Activated CD4-positive, alpha-beta T cell treated with anti-CD3 and anti-CD28 coated beads, Interleukin-2, amount 50 U/mL, for 24 hours (primary cell): ENCODE measurements at places on chromosomes 4 and X.

DNA sequence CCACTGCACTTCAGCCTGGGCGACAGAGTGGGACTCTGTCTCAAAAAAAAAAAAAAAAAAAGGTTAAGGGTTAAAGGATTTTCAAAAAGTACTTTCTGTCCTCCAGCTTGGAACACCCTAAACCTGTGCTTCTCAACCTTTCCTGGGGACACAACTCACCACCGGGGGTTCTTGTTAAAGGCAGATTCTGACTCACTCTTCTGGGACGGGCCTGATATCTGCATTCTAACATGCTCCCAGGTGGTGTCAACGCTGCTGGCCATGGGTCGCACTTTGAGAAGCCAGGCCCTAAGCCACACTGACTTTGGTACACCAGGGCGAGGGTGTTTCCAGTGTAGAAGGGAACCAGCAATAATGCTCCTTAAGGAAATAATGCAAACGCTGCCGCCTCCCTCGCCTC is 46.1 kb downstream of the AFAP1 start:
- no peak for DNase-seq

GRCh38 chr4:80731436-80731835 is 299.1 kb upstream of the BMP3 start:
- no peak for DNase-seq

DNA sequence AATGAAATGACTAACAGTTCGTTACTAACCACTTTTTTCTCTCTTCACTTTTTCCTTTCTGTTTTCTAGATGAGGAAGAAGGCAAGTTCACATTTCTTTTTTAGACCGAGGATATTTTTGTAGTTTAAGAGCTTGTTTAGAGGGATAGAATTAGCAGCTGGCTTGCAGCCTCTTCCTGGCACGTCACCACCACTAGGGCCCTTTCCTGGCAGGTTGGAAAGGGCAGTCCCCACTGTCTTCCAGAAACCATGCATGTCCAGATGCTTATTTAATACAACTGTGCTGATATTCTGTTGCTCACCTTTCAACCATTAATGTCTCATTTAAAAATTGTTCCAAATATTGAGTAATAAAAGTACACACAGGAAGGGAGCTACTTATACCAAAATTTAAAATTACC is 209.5 kb upstream of the PACRGL start:
- DNase-seq, result no peak

- DNase-seq, result no peak
These were observed 448 bp upstream of the TBC1D8B start for GRCh38 chrX:106802063-106802387.

DNA sequence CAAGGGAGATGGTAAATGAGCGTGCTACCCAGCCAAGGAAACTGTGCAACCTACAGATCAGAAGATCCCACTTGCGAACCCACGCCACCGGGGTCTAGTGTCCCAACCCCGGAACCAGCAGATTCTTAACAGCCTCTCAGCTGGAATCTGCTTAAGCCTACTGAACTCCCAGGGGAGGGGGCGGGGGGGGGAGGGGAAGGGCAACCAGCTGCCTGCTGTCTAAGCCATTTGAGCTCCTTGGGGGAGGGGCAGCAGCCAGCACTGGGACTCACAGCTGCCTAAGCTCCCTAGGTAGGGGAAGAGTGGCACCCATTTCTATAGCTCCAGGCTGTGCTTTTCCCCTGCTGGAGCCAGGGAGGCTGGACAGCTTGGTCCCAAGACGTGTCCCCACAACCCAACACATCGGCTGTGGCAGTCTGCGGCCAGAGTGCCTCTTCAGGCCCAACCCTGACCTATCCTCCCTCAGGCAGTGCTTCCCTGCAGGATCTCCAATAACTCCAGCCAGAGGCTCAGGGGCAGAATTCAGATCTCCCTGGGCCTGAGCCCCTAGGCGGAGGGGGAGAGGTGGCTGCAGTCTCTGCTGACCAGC is 289.2 kb downstream of the LDB2 start:
- no peak for DNase-seq

DNA sequence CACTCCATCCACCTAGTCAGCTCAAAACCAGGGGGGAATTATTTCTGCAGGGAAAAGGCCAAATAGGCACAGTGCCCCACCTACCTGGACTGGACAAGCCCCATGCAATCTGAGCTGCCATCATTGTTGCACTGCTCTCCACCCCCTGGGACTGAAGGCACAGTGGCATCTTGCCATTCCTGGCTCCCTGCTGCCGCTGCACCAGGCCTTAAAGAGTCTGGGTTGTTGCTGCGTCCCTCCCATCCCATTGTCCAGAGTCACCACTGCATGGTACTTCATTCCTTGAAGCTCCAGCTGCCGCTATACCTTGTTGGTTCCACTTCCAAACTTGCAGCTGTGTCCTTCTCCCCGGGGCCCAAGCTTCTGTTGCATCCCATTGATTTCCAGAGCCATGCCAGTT is 629.7 kb downstream of the STIM2 start:
- DNase-seq, result no peak

- no peak for DNase-seq
These were observed 3.6 kb downstream of the SH3BGRL start for GRCh38 chrX:81205551-81205950.

GRCh38 chr4:61373901-61374440 is 173.8 kb downstream of the ADGRL3 start:
- no peak for DNase-seq

DNA sequence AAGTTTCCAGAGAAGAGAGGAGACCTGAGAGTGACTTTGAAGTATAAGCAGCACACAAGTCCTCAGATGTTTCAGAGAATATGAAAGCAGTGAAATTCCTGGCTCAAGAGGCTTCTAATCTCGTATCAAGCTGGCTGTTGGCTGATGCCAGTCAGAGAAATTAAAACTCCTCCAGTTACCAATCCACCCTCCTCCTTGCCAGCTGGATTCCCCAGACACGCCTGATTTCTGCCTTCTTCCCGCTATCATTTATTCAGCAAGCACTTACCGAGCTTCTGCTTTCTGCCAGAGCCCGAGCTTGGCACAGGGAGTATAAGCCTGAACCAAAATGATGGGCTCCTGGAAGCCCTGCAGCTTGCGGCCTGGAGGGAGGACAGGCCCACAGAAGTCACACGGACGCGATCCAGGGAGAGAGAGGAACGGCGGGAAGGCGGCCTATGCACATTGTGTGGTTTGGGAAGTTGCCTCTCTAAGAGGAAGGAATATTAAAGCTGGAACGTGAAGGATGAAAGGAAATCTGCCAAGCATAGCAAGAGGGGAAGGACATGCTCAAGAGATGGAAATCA is 102.4 kb upstream of the TBL1X start:
- DNase-seq, result no peak

GRCh38 chr4:172698256-172698655 is 470.4 kb upstream of the GALNT7 start:
- DNase-seq, result no peak

GRCh38 chrX:100731441-100732281 is at the start of gene SYTL4:
Gene SYTL4, minus strand, starts transcription at chrX:100732121. Its CDS starts 30,084 bp downstream, at chrX:100702037.
- no peak for DNase-seq

- no peak for DNase-seq
These were observed 19.0 kb upstream of the CWH43 start for GRCh38 chr4:48967101-48967500.

- no peak for DNase-seq
These were observed 151.2 kb downstream of the DTHD1 start for GRCh38 chr4:36432586-36432985.

GRCh38 chr4:1541449-1542225 is 135.4 kb upstream of the NKX1-1 start:
- no peak for DNase-seq
